ENCODE measurements at places on chromosomes 11 and 22.

GRCh38 chr11:4032097-4032496 is 62.5 kb upstream of the RRM1 start:
- DNase-seq: no peak

GRCh38 chr11:115585361-115586024 is 81.3 kb upstream of the CADM1 start:
- no peak for DNase-seq

DNA sequence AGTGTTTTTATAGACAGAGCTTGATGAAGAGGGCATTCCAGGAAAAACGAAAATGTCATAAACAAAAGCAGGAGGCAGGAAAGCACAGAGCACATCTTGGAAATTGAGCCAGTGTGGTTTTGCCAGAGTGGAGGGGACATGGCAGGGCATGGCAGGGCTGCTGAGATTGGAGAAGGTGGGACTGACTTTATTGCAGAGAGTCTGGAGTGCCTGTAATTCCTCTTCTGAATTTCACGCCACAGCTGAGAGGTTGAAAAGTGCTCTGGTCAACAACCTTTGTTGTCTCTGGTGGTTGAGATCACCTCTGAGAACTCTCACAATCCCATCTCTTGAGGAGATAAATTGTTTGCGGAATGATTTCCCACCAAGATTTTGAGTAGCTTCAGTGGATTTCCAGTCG is 16.4 kb downstream of the SLC5A1 start:
- no peak for DNase-seq

- DNase-seq: no peak
Measured at GRCh38 chr11:32437495-32438345, 2.4 kb upstream of the WT1 start.

- DNase-seq: no peak
Measured at GRCh38 chr22:45331486-45331885, 21.8 kb downstream of the FAM118A start.

DNA sequence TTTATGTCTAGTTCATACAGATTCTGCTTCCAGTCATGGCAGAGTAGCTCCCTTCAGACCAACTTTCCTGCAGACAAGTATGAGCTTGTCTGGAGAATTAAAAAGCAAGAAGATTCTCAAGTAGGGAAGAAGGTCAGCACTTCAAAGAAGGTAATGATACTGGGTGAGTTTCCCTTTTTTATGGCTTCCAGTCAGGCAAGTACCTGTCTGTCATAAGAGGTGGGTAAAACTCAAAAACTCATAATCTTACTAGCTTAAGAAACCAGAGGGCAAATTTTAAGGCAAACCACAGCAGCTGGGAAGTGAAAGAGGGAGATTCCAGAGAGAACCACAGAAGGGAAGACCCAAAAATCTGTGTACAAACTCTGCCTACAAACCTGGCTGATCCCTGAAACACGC is 54.2 kb downstream of the DENND5A start:
- no peak for DNase-seq

GRCh38 chr22:45529971-45530575 is 27.4 kb downstream of the FBLN1 start:
- DNase-seq: no peak

- peak; percentile 82 for DNase-seq
Measured at GRCh38 chr22:41976070-41976901, 7.0 kb downstream of the SEPTIN3 start.

DNA sequence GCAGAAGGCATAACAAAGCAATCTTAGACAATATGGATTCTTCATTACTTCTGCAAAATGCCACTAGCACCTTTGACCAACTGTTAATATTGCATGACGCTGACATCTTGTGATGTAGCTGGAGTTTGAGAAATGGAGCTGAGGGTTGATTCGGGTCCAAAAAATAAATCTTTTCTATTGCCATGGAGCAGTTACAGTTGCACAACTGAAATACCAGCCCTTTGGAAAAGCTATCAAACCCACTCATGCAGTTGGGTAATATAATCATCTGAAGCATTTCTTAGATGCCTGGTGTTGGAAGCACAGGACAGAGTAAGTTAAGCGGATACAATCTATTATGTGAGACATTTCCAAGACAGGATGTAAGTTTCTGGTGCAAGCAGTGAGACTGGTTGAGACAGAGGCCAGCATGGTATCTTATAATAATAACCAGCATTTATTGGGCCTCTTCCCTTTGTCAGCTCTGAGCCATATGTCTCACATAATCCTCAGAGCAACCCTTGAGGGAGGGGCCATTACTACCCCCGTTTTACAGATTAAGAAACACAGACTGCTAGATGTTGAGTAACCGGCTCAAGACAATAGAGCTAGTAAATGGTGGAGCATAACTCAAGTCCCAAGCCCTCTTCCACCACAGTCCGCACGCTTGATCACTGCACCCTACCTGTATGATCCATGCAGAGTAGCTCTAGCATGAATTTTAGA is 74.9 kb upstream of the CAPRIN1 start:
- DNase-seq: no peak

- DNase-seq: no peak
Measured at GRCh38 chr11:1566381-1567051, 5.6 kb downstream of the DUSP8 start.

GRCh38 chr22:20127869-20128618 is 3.6 kb upstream of the ZDHHC8 start:
- no peak for DNase-seq

- no peak for DNase-seq
Measured at GRCh38 chr11:69180226-69180625, 24.5 kb downstream of the SMIM38 start.

- DNase-seq: peak; percentile 77
Measured at GRCh38 chr11:75577207-75577606, 15.2 kb downstream of the SERPINH1 start.

DNA sequence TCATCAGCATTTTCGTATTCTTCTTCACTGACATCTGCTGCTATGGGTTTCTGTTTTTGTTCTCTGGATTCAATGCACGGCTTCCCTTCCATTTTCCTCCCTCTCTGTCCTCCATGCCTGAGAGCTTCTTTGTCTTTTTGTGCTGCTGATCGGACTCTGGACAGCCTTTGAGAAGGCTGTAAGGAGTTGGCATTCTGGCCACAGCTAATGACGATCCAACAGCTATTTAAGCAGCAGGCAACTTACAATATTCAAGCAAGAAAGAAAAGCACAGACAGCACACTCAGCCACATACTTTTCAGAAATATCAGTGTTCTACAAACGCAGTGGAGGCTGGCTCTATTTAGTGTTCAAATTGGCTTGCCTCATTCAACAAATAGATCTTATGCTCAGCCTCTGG is 60.9 kb upstream of the ZC3H12C start:
- DNase-seq: no peak

GRCh38 chr22:23524226-23524625 is 55.9 kb downstream of the IGLL1 start:
- DNase-seq: no peak

DNA sequence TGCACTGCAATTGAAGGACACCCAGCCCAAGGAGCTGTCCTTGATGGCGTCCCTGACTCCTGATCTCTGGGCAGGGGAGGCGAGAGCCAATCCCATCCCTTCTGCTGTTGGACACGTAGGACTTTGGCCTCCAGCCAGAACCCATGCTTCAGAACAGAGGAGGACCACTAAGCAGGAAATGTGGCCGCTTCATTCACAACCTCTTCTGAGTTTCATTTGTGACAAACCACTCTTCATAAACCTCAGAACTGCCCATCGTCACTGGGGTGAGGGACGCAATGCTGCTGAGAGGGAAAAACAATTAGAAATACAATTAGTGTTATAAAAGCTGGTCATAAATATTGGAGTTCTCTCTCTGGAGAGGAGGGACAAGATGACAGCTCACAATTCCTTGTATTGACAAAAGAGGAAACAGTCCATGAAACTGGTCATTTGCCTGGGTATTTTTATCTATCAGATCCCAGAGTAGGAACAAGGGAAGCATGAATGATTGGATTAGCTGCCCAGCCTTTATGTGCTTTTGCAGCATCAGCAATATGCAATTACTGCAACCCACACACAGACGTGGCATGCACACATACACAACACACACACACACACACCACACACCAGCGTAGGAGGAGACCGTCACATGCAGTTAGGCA is 216.5 kb upstream of the CADM1 start:
- no peak for DNase-seq

GRCh38 chr22:39690881-39691605 is 120.5 kb downstream of the CACNA1I start:
- DNase-seq: peak; percentile 64

DNA sequence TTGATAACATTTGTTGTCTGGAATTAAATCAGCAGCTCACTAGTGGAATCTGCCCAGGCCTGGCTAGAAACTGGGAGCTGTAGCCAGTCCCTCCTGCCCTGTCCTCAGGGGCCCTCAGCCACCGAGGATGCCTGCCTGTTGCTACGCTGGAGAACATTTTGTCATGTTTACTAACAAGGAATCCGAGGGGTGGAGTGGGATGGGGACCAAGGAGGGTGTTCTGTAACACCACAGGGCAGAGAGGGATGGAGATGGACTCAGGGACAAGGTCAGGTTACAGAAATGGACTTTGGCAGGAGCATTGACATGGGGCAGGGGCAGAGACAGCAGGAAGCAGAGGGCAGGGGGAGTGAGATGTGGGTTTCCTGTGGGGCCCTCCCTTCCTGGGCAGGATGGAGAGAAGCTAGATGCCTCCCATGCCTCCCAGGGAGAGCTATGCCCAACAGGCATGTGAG is 45.8 kb upstream of the AMPD3 start:
- no peak for DNase-seq

DNA sequence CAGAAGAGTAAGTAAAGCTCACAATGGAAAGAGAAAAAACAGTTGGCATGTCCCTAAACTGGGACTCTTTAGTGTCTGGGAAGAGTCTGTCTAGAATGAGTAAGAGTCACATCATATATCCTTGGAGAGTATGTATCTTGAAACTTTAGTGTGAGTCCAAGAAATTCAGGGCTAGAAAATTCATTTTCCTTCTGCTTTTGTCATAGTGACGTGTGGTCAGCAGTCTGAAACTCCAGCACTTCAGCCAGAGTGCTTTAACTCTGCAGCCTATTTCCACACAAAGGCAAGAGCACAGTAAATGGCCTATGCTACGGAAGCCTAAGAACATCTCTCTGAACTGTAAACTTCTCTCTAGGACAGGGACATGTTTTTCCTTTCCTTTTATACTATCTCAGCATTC is 174.1 kb downstream of the FAM181B start:
- DNase-seq: no peak
